ENCODE measurements at places on chromosomes 11 and 22. TPM values are rescaled to one million over a fixed set of nuclear protein-coding genes. Genes with fewer than 3 reads are reported as not detected.

LRRN4CL gene
- 0.14 TPM for total RNA-seq

CDKN1C gene
- 58.4 TPM for total RNA-seq

NPTXR gene
- 3.6 TPM for total RNA-seq

SLC25A18 gene
- total RNA-seq, result 0.66 TPM

GDPD4 gene
- total RNA-seq, result not detected

ARHGAP20 gene
- 0.07 TPM for total RNA-seq

SESN3 gene
- total RNA-seq, result 30.4 TPM

KRTAP5-2 gene
- total RNA-seq, result not detected

DNA sequence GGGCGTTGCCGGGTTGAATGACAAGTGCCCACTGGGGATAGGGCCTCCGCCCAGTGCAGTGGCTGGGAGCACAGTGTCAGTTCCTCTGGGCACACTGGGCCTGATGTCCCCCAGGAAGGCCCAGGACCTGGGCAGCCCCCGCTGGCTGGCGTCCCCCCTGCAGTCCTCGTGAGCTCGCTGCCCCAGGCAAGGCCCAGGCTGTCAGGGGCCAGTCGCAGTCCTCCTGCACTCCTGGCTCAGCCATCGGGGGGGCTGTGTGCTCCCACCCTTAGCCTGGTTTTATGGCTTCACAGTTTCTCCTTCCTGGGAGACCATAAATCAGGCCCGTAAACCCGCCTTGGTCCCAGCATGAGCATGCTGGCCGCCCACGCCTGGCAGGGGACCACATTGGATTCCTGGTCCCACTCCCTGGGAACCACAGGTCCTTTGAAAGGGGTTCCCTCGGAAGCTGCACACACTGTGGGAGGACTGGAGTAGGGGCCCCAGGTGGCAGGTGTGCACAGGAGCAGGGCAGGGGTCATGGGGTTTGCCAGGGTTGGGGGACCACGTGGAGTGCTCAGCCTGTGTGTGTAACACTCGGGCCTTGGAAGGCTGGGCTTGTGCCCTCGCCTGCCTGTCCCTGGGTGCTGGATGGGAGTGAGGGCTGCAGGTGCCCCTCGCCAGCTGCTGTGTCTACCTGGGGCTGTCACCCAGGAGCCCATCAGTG, 113.6 kb downstream of the KCNQ1OT1 start:
- DNase-seq, result peak; percentile 39

DNA sequence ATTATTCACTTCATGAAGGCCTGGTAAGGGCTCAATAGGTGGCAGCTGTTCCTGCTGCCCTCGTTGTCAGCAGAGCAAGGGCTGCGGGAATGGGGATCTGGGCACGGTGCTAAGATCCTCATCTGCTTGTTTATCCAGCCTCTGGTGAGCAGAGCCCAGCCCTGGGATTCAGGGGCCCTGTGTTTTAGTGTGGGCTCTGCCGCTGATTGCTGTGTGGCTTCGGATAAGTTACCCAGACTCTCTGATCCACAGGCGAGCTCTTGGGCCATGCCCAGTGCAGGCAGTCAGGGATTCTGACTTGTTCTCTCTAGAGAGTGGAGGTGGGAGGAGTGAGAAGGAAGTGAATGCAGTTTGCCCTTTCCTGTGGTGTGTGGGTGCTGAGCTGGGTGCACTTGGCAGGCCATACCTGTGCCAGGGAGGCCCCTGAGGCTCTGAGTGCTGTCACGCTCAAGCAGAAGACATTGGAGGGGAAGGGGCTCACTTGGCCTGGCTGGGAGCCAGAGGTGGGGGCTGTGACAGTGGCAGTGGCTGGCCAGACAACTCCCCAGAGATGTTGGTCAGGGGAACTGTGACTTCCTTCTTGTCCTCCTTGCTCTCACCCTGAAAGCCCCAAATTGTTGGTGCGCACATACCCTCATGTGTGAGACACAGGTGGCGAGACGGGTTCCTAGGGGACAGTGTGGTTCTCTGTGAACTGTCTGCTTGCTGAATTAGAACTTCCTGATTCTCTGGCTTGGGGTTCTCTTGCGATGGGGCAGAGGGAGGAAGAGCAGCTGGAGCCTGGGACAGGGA, 43.7 kb downstream of the CD82 start:
- DNase-seq, result no peak

DNA sequence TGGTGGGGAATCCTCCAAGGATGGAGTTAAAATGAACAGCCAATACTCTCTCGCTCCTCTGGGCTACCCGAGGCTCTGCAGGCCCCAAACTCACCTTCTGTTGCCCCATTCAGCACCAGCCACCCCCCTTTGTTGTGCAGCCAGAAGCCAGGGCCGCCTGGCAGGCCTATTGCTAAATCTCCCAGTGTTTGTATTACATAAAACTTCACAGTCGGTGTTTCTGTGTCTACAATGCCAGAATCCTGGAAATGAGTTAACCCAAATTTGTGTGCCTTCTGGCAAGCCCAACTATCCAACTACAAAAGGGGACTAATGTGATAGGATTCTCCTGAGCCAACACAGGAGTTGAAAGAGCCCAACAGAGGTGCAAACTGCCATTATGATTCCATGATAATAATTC, 9.3 kb downstream of the KCNJ5 start:
- DNase-seq, result no peak

- no peak for DNase-seq
Measured at GRCh38 chr22:24698266-24698926, 76.1 kb downstream of the PIWIL3 start.

DNA sequence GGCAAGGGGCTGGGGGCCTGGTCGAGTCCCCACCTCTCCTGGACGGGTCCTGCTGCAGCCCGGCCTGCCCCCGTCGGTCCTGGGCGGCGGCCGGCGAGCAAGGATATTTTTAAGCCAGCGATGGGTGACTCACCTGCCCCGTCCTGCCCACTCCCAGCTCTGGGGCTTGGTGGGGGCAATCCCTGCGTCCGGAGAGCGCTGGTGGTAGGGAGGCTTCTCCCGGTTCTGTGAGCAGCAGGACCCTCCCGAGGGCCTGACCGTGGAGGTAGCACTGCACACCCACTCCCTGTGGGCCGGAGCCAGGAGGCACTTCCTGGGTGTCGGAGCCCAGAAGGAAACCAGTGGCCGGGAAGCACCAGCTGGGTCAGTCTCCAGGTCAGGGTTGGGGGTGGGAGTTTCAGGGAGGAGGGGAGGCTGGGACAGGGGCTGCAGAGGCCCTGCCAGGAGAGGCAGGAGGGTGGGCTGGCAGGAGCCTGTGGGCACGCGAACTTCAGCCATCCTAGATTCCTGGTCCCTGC, 467 bp downstream of the EPS8L2 start:
- DNase-seq, result peak; percentile 82

DNA sequence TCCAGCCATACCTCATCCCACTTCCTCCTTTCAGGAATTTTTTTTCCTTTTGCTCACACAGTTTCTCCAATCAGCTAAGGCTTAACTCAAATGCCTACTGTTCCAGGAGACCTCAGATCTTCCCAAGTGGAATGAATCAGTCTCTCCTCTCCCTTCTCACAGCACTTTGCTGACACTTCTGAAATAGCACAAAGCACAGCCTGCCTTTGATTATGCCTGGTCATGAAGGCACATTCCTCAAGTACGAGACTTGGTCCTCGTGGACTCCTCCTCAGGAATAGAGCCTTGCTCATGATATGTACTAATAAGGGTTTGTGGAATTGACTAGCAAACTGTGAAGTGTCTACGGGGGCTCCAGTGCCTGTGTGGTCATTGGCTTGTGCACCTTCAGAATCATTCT, 176.7 kb upstream of the TENM4 start:
- no peak for DNase-seq

DNA sequence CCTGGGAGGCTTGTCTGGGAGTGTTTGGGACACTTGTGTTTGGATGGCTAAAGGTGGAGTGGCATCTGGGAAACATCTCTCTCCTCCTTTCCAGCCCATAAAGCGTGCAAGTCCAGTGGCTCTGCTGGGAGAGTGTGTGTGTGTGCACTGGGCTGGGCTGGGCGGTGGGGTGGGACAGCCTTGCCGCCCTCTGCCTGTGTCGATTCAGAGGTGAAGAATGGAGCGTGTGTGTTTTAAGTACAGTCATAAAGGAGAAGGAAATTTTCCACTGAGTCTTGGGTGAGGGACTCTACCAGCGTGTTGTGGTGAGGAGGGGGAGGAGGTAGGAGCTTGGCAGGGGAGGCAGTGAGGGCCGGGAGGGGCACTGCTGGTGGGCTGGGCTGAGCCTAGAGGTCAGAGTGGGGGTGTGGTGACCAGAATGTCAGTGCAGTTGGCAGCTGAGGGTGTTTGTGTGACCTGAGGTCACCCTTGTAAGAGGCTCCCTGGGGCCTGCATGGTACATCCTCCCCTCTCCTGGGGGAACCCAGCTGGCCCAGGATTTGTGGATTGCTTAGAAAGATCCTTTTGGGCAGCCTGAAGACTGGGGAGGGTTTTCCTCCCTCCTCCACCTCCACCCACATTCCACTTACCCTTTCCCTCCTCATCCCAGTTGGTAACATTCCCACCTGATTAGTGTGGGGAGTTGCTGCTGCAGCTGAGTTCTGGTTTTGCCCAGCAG, 1.7 kb downstream of the TIMP3 start:
- DNase-seq, result peak; percentile 54

GRCh38 chr11:115578275-115578674, 74.1 kb upstream of the CADM1 start:
- no peak for DNase-seq

DNA sequence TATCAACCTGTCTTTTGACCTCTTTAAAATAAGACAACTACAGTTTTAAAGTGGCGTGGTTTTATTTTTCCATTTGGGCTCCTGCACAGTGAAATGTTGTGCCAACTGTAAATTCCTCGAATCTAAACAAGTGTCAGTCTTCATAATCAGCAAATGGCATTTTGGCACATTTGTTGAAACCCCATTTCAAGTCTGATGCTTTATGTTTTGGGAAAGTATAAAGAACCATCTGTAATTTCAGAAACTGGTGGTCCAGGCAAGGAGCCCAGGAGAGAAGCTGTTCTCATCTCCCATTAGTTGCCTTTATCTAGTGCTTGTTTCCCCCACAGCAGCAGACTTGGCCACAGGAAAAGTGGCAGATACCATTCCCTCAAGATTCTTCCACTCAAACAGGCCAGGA, 32.7 kb downstream of the VWA5A start:
- DNase-seq, result no peak

DNA sequence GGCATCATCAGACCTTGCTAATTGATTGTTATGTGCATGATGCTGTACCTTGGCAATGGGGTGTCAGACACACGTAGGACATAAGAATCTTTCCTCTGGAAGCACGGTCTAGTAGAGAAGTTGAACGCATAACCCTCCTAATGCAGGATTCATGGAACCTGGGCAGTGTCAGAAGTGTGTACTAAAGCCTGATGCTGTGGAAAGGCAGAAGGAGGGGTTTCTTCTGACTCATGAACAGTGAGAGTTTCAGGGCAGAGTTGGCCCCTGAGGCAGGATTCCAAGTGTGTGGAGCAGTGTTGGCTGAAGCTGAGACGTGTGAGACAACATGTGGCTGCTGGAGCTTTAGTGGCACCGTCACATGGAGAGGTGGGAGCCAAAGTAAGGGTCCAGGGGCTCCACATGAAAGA, 3.5 kb downstream of the PANX1 start:
- DNase-seq, result no peak

GRCh38 chr11:43359422-43359818, 700 bp downstream of the TTC17 start:
- no peak for DNase-seq

- DNase-seq, result no peak
Measured at GRCh38 chr11:133621611-133622010, 89.3 kb upstream of the OPCML start.

- DNase-seq, result no peak
Measured at GRCh38 chr11:93845181-93846092, 5.0 kb downstream of the VSTM5 start.

- no peak for DNase-seq
Measured at GRCh38 chr11:80898910-80899309, 1458.1 kb upstream of the TENM4 start.

GRCh38 chr11:2578929-2579270, 120.9 kb downstream of the KCNQ1OT1 start:
- no peak for DNase-seq

DNA sequence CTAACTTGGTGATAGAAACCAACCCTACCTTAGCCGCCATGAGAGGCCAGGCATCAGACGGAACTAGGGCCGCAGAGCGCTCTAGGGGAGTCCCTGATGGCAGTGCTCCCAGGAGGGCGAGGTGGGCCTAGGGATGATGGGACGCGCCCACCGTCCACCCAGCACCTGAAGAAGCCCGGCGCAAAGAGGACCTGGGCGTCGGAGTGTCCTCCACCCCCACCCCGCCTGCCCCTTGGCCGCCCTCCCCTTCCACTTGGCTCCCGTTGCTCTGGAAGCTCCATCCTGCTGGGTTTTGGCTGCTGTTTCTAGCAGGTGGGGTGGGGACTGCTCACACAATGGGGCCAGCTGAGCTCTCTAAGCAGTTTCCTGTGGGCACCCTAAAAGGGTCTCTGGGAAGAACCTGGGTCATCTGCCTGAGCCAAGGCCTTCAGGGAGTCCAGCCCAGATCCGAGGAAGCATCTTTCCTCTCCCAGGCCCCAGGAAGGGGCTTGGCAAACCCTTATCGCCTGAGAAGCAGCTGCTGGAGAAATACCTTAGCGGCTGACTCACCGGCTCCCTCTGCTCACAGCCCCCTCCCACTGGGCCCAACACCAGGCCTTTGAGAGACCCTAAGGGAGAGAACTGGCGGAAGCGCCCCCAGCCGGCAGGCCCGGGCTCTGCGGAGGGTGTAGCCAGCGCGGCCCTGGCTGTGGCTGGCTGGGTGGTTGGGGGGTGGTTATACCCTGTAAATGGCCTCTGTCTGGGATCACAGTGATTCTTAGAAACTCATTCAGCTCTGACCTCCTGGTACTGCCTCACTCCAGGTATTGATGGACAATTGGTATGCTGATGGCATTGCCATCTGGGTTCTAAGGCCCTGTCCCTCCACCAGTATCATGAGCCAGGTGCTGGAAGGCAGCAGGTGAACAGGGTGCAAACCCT, 19.3 kb downstream of the CREB3L1 start:
- peak; percentile 96 for DNase-seq

DNA sequence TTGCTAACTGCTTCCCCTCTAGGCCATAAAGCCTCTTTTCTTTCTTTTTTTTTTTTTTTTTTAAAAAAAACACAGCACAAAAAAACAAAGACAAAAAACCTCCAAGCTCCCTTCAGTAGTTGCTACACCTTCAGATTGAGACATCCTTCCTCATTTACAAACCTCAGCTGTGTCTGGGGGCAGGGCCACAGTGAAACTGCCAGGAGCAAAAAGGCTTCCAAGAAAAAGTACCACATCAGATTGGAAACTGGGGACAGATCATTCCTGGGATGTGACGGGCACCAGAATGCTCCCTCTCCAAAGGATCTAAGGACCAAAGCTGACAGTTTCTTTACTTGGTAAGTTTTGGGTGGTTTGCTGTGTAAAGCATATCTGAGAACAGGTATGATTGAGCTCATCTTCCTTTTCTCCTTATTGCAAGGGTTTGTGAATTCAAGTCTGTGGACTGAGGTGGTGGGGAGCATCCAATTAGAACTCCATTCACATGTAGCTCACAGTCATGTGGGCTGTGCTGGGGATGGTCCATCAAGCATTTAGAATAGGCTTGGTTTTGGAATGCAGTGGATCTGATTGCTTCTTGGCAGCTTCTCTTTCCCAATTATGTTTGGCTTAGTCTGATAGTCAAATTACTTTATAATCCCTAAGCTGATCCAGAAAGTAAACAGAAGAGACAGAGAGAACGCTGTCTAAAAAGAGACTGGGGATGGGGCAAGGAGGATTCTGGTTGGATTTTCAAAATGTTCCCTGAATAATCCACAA, 705 bp downstream of the BBOX1 start:
- DNase-seq, result peak; percentile 7

- DNase-seq, result peak; percentile 78
Measured at GRCh38 chr22:32622004-32622743, 147.6 kb downstream of the FBXO7 start.

GRCh38 chr11:17432002-17432401, 43.5 kb upstream of the KCNJ11 start:
- DNase-seq, result no peak

Measured in H7 (cell line).